ENCODE measurements at places on chromosomes 6 and 20.

- no peak for DNase-seq
These were observed 6.7 kb downstream of the MAFB start for GRCh38 chr20:40682104-40682981.

- no peak for DNase-seq
These were observed 501.3 kb downstream of the CD83 start for GRCh38 chr6:14618759-14619418.

DNA sequence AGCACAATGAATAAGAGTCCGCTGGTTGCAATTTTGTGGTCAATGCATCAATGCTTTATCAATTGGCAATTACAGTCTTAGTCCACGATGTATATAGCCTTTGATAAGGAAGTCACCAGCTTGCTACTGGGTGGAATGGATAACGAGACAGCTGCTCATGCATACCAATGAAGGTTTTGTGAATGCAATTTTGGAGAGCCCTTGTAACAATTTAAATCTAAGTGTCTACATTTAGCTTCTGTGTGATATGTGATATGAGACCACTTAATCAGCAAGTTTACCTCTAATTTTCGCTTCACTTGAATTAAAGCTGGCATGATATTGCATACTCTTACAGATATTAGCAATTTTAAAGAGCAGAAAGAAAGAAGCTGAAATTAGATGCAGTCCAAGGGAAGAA is 543.9 kb downstream of the RNF144B start:
- no peak for DNase-seq

DNA sequence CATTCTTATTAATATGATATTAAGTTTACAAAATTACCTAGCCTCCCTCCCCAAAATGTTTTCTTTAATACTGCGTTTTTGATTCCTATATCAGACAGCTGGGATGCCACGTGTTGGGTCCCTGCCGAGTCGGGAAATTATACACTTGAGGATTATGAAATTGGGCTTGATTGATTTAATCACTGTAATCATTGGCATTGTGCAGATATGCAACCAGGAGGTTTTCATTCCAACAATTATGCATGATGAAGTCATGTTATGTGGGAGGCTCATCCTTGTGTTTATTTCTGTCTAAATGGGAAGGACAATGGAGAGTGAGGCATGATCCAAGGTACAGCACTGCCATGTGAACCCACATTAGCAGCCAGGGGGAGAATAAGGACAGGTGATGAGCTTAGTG is 30.6 kb upstream of the RIPOR2 start:
- no peak for DNase-seq

GRCh38 chr20:18742841-18743240 is 70.7 kb upstream of the SCP2D1 start:
- no peak for DNase-seq

- DNase-seq: no peak
These were observed 2.5 kb upstream of the ADRM1 start for GRCh38 chr20:62300319-62300718.

DNA sequence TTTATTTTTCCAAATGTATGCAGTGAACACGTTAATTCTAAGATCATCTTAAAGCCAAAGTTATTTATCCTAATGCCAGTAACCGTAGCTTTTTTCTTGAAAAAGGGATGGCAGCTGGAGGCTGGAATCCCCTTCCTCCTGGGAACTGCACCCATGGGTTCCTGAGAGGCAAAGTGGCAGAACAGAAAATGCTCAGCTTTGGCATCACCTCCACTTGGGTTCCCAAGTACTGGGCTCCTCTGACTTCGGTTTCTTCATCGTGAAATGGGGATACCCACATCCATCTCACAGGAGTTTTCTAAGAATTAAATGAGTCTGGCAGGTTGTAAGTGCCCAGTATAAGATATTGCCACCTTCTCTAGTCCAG is 6.2 kb upstream of the DDX43 start:
- DNase-seq: no peak

DNA sequence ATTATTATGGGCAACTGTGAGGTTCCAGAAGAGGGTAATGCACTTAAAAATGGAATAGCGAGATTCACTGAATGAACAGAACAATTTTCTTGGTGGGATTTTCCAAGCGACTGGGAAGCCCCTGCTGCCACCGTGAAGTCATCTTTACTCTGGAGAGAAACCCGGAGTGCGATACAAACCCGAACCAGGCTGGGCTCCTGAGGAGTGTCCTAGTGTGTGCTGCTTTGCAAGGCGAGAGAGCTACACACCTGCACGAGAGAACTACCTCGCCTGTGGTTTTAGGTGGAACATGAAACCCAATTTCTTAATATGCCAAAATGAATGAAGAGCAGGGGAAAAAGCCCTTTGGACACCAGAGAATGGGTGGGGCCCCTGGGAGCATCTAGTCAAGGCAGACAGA is 33.5 kb upstream of the DACT2 start:
- no peak for DNase-seq

- no peak for DNase-seq
These were observed 48.2 kb upstream of the MLN start for GRCh38 chr6:33851959-33852358.

- DNase-seq: no peak
These were observed 8.2 kb upstream of the MTHFD1L start for GRCh38 chr6:150857062-150857944.

GRCh38 chr6:144338951-144339700 is 54.0 kb downstream of the UTRN start:
- DNase-seq: no peak

DNA sequence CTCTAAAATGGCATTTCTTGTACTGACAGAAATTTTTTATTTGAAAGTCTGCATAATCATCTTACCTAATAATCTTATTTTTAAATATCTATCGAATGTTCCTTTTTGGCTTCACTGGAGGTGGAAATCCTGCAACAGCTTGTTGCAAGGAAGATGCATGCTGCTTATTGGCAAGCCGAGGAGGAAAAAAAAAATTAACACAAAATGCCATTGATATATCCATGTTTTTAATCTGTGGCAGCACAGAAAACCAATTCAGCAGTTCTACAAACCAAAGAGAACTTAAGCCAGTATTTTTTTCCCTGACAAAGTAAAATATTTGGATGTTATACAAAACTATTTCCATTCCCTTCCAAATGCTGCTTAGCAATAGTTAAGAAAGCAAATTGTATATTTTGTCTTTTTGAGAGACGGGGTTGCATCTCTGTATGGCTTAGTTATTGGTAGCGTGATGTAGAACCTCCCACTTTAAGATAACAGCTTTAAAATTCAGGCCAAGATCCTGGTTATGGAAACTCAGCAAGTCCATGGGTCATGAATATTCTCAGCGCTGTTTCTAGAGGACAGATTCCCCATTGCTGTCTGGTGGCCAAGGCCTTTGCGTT is 231.4 kb downstream of the TMEM242 start:
- no peak for DNase-seq

Data from GM12891 (cell line).